ENCODE measurements at places on chromosomes 16 and 17.

DNA sequence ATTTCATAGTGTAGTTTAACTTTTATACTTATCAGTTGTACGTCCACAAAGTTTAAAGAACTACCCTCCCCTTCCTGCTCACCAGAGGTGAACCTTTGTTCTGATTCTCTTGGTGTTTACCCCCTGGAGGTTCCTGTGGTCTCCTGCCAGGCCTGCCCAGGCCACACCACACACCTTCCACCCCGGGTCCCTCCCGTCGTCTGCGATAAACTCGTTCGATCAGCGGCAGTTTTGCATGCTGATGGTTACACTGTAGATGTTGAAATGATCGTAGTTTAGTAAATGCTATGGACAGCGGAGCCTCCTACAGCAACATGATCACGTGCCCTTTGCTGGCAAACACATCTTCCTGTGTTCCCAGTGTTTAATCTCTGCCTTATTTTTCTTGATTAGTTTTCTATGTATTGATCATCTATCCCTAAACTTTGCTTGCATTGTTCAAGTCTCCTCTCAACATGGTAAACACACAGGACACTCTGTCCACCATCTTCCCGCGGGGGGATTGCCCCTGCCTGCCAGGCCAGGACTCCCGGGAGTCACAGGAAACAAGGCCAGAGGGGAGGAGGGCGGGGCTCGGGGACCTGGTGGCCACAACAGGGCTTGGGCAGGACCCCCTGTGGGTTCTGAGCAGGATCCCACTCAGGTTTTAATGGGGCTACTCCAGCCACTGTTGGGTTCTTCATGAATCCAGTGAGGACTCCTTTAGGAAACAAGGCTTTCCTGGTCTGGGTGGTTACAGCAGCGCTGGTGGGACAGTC, 2.8 kb upstream of the ACSF3 start:
- no peak for DNase-seq

- no peak for DNase-seq
Measured at GRCh38 chr16:66701026-66701425, 4.5 kb upstream of the CMTM4 start.

DNA sequence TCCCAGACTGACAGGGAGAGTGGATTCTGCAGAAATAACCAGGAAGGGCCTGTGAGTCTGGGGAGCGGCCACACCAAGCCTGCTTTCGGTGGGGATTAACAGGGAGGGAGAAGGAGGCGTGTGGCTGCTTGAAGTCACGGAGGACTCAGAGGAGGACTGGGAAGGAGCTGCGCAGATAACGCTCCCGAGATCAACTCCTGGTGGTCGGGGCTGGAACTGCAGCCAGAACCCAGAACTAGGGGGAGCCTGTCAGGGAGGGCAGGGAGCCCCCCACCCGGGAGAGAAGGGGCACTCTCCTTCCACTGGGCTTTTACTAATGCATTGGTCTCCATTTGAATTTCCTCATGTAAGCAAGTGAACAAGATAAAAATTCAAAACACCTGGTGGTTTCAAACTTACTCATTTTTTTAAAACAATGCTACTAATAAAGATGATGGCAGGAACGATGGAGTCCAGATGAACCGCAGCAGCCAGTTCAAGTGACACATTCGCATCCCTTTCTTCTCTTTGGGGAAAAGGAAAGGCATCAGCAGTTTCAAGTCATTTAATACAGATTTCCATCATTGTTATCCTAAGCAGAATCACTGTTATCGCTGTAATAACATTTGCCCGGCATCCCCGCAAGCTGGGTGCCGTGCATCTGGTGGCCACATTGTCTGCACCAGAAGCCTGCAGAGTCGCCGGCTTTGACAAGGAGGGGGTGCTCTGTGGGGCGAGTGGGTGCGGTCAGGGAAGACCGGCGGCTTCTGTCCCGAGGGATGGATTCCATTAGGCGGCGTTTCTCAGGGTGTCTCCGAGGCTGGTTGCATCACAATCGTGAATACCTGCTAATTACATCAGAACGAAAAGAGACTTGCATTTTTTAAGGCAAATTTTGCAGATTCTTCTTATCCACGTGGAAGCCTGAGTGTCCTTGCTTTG, 183.0 kb downstream of the FOXL1 start:
- DNase-seq: peak; percentile 79

- no peak for DNase-seq
Measured at GRCh38 chr17:32933881-32934280, 5.9 kb downstream of the TMEM98 start.

- DNase-seq: no peak
Measured at GRCh38 chr16:72875291-72876031, 172.5 kb downstream of the ZFHX3 start.

DNA sequence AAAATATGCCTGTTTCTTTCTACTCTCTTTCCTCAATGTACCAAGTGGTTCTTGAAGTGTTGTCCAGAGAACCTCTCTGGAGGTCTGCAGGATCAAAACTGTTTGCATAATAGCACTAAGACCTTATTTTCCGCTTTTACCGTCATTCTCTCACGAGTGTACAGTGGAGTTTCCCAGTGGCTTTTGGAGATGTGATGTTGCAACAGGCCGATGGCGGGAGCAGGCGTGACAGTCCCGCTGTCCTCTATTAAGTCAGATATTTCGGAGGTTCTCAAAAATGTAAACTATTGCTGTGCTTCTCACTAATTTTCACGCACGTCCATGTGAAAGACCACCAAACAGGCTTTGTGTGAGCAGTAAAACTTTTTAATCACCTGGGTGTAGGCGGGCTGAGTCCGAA, 8.3 kb upstream of the GPRC5B start:
- DNase-seq: no peak

- DNase-seq: peak; percentile 11
Measured at GRCh38 chr17:77214743-77215142, 74.0 kb downstream of the SEC14L1 start.

GRCh38 chr17:43418441-43419374, 19.9 kb downstream of the ARL4D start:
- peak; percentile 93 for DNase-seq

DNA sequence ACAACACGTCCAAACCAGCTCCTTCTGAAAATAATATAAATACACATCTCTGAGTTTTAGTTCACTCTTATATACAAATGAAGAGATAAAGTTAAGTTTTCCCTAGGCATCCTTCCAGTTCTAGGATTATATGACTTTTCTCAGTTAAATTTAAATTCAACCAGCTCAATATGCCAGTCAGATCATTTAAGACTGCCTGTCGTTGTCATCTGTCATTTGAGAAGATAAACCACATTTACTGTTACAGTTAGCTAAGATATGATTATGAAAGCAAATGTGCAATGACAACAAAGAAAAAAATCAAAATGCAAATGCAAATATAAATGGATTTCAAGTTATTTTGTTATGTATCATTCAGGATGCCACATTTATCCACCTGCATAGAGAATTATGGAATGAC, 671.7 kb upstream of the GOT2 start:
- no peak for DNase-seq

DNA sequence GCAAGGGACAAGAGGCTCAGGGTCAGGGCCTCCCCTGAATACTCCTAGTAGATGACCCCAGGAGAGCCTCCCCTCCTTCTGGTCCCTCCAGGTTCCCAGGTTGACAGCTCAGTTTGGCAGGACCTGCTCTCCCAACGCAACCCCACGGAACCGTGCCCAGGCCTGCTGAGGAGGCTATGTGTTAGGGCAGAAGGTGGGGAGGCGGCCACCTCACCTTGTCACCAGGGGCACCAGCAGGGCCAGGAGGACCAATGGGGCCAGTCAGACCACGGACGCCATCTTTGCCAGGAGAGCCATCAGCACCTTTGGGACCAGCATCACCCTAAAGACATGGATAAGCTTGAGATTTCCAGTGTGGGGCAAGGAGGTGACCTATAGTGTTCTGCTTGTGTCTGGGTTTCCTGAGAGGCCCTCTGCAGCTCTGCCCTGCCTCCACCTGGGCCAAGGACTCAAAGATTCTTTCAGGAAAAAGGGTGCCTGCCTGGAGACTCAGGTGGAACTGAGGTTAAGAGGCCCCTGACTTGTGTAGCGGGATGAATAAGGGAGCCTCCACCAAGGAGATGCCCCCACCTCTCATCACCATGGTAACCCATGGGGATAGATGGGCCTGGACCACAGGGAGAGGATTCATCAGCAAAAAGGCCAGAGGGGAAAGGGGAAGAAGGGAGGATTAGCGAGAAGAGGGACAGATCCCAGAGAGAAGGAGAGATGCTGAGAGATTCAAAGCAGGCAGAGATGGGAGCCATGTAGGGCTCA, 10.7 kb downstream of the COL1A1 start:
- no peak for DNase-seq

DNA sequence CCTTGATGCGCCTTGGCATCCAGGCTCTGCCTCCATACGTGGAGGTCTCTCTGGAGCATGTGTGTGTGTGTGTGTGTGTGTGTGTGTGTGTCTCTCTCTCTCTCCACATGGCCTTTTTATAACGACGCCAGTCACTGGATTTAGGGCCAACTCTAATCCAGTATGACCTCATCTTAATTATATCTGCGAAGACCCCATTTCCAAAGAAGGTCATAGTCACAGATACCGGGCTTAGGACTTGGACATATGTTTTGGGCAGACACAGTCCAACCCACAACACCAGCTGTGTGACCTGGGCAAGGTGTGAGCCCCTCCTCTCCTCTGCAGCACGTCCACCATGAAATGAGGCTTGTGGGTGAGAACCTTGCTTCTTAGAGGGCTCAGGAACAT, 138.4 kb upstream of the PLCG2 start:
- no peak for DNase-seq

DNA sequence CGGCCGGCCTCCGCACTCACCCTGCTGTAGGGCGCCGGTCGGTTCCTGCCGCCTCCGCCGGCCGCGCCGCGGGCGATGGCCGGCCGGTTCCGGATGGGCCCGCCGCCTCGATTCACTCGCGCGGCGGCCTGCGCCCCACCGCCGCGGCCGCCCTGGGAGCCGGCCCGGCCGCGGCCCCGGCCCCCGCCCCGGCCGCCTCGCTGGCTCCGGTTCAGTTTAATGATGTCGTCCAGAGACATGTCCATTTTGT, 158 bp downstream of the ALYREF start:
- no peak for DNase-seq

DNA sequence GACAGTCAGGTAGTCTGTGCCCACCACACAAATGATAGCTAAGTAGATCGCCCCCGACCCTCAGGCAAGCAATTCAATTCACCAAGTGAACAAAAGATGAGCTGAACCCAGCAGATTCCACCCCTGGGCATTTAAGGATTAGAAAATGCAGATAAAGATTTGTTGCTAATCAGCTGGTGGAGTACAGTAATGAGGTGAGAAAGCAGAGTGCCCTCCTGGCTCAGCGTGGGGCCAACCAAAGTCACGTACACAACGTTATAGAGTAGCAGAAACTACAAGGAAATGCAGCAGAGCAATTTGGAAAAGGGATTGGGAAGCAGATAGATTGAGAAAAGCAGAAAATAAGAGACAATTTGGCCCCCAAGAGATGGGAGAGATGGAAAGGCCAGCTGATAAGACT, 91.2 kb downstream of the SOX9 start:
- no peak for DNase-seq

DNA sequence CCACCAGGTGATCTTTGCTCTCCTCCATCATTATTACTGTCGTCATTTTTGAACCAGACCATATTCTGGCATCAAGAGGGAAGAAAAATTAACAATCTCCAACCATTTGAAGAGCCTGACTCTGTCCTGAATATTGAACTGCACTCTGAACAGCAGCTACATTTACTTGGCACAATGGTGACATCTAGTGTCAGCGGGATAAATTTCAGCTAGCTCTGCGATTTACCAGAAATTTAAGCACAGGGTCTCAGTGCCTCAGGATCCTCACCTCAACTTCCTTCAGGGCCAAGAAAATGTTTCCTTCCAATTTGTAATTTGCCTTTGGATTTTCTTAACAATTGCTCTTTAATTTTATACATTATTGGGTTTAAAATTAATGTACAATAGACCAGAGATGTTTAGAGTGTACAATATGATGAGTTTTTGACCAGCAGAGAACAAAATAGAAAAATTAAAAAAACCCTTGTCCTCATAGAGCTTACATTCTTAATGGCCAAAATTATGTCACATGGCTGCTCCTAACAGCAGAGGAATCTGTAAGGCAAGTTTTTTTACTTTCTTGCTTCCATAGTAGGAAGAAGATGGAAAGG, 10.7 kb upstream of the ZNF19 start:
- DNase-seq: peak; percentile 59

DNA sequence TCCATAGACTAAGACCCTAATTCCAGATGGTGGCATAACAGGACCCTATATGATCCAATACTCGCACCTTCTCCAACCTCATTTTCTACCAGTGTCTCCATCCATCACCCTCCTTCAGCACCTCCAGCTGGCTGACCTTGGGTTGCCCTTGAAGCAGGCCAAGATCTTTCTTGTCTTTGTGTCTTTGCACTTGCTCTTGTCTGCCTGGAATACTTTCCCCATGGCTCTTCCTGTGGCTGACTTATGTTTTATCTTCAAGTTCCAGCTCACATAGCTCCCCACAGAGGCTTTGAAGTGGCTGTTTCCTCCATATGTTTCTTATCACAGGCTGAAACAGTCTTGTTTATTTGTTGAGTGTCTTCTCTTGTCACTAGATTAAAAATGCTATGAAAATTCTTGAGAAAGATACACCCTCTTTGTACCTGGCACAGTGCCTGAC, 29.6 kb upstream of the MMD start:
- DNase-seq: peak; percentile 60

DNA sequence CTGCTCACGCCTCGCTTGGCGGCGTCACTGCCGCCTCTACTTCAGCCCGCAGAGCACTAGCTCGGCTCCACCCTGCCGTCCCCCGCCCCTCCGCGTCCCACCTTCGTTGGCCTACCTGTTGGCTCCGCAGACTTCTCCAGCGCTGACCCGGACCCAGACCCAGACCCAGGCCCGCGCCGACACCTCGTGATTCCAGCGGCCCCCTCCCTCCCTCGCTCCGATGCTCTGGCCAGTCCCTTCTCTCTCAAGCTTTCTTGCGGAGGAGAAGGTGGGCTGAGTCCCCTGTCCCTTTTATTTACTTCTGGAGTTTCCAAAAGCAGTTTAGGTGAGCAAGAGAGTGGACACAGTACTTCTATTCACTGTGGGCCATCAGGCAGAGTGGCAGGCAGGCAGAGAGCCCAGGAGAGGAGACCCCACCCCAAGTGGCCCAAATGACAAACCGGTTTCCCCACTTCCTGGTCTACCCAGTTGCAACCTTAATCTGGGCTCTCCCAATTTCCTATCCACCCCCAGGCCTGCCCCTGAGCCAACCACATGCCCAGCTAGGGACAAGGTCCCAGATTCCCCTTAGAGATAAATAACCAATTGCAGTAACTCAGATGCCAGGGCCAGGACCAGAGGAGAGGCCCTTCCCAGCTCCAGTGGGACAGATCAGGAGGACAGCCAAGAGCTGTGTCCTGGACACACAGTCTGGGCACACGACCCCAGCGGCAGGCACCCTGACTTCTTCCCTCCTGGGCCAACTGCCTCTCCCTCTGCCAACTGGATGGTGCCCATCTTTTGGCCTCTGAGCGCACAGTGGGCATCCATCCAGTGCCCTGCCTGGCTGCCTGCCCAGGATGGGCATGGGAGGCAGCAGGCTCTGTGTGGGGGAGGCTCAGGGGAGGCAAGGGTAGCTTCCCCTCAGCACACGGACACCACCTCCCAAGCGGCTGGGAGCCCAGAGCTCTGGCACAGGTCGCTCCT, 1.2 kb upstream of the SRCIN1 start:
- no peak for DNase-seq

- no peak for DNase-seq
Measured at GRCh38 chr17:11404431-11405276, 163.6 kb downstream of the SHISA6 start.
